ENCODE measurements at places on chromosomes 13 and 19.

DNA sequence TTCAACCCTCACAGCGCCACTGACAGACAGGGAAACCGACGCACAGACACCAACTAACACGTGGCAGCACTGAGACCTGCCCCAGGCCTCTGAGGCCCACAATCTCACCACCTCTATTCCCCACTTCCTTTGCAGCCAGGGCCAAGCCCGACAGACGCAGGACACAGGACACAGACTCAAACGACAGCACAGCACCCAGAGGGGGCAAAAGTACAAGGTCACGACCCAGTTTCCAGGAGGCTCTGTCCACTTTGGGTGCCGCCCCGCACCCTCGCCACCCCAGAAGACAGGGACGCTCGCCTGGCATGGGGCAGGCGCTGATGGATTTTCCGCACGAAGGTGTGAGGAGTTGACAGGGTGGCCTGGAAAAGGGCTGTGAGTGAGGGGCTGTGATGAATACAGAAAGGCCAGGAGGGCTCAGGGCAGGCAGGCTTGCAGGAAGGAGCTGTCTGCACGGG, 48.8 kb downstream of the MLLT1 start:
- DNase-seq = no peak

GRCh38 chr19:35404879-35405622, 34.2 kb downstream of the GPR42 start:
- no peak for DNase-seq

DNA sequence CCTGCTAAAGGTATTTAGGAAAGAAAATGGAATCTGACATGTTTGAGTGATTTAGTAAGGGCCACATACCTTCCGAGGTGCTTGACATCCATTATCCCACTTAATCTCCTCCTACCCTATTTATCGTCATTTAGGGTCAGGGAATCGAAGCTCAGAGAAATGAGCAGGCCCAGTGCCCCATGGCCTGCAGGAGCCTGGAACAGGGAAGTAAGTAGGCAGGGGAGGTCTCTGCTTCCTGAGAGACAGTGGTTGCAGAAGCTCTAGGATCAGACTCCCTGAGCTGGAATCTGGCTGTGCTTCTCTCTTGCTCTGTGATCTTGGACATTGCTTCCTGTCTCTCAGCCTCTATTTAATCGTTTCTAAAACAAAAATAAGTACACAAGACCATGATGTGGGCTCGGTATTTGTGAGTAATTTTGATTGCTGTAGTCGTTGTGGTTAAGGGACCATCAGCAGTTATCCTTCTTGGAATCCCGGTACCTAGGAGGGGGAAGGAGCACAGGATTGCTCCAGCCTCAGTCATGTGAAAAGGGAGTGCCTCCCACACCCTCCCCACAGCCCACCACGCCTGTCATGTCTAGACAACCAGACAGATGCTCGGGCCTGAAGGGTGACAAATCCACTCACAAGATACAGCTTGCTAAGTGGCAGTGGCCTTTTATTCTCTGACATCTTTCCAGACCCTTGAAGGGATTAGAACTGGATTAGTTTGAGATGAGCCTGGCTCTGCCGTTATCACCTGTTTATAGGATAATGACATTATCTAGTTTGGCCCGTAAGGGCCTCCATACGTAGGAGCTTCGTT, 169.2 kb upstream of the TSHZ3 start:
- no peak for DNase-seq

- no peak for DNase-seq
These were observed 10.6 kb downstream of the ATP11A start for GRCh38 chr13:112700291-112701060.

GRCh38 chr19:41265395-41266153, 1.4 kb downstream of the HNRNPUL1 start:
- DNase-seq = no peak

GRCh38 chr19:19025861-19026260, 7.5 kb downstream of the SUGP2 start:
- DNase-seq = no peak
